ENCODE measurements at places on chromosomes 2 and 18.

- DNase-seq, result no peak
Observed at GRCh38 chr2:98870516-98871158, 65.4 kb downstream of the CRACDL start.

DNA sequence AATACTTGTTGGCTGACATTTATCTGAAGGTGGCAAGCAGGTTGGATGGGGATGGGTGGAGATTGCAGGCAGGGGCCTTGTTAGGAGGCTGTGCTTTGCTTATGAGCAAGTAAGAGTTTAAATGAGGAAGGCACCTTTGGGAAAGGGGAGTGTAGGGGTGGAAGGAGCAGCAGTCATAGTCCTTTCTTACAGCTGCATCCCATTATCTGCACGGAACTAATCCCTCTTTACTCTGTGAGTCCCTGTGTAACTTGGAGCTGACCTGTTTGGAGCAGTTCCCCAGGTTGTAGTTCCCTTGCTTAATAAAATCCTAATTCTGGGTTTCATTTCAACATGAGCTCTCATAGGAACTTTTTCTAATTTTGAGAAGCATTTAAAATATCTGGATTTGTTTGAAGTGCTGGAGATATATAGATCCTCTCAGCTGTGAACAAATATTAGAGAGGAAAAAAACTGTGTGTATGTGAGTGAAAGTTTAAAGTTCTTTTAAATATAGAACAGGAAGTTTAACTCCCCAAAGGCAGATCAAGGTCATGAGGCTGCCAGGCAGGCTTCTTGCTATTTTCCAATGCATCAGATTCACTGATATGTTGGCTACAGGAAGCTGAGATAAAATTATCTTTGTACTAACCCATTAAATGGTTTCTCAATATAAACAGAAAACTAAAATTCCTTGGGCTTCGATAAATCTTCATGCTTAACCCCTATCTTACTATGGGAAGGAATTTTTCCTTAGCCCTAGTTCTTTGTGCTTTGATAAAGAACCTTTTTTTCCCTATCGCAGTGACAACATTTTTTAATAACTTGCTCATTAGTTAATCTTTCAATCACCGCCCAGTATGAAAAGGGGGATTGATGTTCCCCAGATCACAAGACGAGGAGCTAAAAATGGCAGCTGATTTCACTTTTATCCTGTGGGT, 104.6 kb upstream of the EML6 start:
- DNase-seq, result no peak

DNA sequence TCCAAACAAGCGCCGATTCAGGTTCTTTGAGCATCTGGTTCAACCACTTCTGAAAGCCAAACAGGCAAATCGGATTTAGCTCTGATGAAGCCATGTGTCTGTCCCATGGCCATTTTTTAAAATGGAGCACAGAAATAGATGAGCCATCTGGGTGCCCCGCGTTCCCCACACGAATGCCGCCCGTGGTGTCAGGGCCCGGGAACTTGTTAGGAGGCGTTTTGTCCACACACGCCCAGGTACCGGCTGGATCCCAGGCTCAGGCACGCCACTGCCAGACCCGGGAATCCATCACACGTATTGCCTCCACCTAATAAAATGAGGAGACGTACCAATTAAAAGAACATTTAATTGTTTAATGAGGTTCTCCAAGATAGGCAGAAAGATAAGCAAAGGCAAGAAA, 374.4 kb upstream of the SALL3 start:
- no peak for DNase-seq

- DNase-seq, result no peak
Observed at GRCh38 chr2:207926989-207927300, 98.4 kb downstream of the PLEKHM3 start.

- no peak for DNase-seq
Observed at GRCh38 chr2:71410696-71411095, 42.7 kb upstream of the DYSF start.

GRCh38 chr18:24212939-24213338, 74.1 kb downstream of the CABYR start:
- peak; percentile 38 for DNase-seq

GRCh38 chr2:48885841-48886240, 130.3 kb upstream of the LHCGR start:
- DNase-seq, result no peak

GRCh38 chr2:74554820-74555531, 456 bp downstream of the DOK1 start:
- no peak for DNase-seq
